ENCODE measurements at places on chromosomes 7 and 10.

GRCh38 chr10:130933008-130933390 lies 378.5 kb downstream of the TCERG1L start:
- DNase-seq: no peak

DNA sequence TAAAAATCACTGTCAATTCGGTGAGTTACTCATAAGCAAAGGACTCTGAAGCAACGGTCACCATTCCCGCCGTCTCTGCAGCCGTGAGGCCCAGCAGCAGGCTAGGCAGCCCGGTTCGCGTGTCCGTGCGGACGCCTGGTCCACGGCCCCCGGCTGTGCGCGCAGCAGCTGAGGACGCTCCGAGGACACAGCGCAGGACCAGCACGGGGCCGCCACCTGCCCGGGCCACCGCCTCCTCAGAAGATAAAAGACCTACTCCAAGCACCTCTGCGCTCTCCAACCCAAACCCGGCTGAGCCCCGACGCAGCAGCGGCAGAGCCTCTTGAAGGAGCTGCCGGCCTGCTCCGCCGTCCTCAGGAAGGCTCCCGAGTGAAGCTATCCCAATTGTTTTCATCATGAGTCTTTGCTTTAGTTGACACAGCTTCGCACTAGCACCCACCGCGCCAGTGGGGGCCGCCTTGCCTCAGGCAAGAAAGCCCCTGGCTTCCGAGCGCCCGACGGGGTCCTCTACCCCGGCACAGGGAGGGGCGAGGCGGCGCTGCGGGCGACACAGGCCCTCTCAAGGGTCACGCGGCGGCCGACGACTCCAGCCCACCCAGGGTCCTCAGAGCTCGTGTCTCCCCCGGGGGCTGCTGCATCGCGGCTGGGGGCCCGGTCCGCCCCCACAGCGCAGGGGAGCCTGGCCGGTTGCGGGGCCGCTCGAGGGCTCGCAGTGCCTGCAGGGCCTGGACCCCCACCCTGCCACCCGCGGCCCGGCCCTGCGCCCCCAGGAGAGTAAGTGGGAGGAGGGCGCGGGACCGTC lies 16.9 kb upstream of the GPR146 start:
- DNase-seq: peak; percentile 69

- DNase-seq: peak; percentile 83
Observed at GRCh38 chr10:92242910-92243671, 47.8 kb downstream of the CPEB3 start.

- peak; percentile 13 for DNase-seq
Observed at GRCh38 chr7:137243741-137244140, 99.8 kb downstream of the PTN start.

DNA sequence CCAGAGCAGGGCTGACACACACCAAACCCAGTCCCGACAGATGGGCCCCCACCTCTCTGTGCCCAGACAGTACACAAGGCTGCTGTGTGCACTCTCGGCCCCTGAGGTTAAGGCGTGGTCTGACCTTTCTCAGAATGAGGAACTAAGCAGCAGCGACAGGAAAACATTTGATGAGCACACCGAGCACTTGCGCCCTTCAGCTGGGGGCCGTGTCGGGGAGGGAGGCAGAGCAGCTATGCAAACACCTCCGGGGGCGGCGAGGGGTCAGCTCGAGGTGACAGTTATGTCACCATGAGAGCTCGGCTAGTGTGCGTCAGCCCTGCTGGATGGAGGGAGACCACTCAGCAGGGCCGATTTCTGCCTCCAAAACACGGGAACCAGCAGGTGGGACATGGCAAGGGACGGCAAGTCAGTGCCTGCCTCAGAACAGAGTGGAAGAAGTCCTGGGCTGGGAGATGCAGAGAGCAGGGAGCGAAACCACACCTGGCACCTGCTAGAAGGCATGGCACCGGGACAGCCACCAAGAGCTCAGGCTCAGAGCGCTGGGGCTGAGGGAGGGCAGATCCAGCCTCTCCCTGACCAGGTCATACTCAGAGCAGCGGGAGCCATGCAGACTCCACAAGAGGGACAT lies 57.4 kb downstream of the CHST15 start:
- no peak for DNase-seq

- DNase-seq: no peak
Observed at GRCh38 chr7:22351329-22351692, 5.6 kb downstream of the RAPGEF5 start.

DNA sequence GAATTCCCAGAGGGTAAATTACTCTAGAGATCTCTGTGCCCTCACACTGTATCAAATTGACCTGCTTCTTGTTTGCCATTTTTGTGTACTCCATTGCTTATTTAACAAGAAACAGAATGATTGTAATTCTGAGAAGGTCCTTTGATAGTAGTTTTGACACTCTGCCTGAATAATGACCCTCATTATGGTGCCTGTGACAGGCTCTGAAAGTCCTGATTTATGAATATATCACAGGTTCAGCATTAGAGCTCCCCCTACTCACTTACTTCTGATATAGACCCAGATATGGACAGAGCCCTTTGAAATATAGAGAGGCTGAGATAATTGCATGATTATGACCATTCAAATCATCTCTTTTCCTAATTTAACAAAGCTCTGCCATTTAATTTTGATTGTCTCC lies 465.2 kb downstream of the MDFIC start:
- no peak for DNase-seq

GRCh38 chr7:105136221-105136620 lies 122.2 kb downstream of the KMT2E start:
- peak; percentile 11 for DNase-seq

GRCh38 chr10:16116404-16117304 lies 256.3 kb upstream of the MINDY3 start:
- DNase-seq: peak; percentile 13

DNA sequence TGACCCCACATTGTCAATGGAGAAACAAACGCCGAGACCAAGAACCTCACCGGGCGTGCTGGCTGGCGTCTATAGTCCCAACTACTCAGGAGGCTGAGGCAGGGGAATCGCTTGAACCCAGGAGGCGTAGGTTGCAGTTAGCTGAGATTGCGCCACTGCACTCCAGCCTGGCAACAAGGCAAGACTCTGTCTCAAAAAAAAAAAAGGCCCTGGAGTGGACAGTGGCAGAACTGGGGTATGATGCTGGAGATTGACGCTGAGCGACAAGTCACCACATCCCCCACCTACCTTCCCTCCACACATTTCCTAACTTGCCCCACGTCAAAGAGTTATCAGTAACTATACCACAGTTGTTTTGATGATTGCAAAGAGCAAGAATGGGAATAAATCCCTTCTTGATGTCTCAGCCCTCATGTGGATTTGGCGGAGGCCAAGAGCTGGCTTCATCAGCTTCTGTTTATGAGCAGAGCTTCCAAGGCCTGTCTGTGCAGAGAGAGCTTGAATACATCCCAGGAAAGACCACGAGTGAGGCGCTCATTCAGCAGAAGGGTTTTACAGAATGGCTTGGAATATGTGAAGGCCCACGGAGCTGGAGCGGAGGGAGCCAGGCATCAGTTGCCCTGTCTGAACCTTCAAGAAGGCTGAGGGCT lies 28.0 kb upstream of the TNS3 start:
- peak; percentile 82 for DNase-seq

GRCh38 chr10:128000471-128001362 lies 93.8 kb downstream of the PTPRE start:
- DNase-seq: peak; percentile 78

GRCh38 chr7:131546126-131546525 lies 10.3 kb downstream of the PODXL start:
- DNase-seq: no peak

GRCh38 chr10:6337382-6337781 lies 134.7 kb downstream of the PFKFB3 start:
- no peak for DNase-seq

DNA sequence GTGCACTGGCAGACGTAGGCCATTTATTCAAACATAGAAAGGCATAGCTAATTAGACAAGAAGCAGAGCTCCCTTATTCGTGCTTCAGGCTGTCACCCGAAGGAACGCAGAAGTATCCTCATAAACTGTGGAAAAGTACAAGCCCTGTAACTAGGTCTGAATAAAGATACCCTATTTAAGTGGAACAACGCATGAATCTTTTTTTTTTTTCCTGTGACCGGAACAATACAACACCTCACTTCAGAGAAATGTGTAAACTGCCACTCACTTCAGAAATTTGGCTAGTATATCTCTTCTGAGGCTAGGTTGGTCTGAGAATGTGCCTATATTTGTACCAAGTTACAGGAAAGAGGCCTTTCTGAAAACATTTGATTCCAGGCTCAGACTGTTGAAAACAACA lies 8.0 kb upstream of the CSTF2T start:
- DNase-seq: peak; percentile 10

DNA sequence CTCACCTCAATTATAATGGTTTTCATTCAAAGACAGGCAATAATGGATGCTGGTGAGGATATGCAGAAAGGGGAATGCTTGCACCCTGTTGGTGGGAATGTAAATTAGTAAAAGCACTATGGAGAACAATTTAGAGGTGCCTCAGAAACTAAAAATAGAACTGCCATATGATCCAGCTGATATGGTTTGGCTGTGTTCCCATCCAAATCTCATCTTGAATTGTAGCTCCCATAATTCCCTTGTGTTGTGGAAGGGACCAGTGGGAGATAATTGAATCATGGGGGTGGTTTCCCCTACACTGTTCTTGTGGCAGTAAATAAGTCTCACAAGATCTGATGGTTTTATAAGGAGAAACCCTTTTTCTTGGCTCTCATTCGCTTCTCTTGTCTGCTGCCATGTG lies 87.7 kb downstream of the TES start:
- no peak for DNase-seq

DNA sequence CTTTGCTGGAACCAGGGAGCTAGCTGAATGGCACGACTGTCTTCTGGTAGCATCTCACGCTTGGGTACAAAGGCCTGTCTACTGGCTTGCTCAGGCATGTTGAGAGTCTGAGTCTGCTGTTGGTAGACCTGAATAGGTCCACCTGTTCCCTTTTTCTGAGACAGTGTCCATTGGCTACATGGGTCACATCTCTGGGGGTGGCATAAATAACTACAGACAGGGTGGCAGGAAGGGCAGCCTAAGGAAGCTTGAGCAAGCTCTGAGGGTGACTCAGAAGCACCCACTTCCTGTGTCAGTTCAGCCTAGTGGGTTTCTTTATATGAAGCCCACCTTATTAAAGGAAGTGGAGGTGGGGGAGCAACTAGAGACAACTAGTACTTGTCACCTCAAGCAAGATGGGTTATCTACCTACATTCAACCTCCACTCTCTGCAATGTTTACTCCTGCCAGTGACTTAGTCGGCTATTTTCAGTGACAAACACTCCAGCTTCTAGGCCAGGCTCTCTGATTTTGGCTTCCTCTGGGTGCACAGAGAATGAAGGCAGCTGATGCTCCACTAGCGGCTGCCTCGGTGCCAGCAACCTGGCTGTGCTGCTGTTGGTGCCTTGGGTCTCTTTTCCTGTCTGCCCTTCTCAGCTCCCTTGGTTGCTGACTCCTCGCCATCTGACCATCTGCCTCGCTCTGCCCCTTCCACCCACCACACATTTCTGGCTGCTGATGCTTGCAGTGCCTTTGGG lies 5.7 kb upstream of the ZYX start:
- DNase-seq: no peak

GRCh38 chr7:93185303-93186027 lies 37.3 kb upstream of the SAMD9L start:
- DNase-seq: no peak

- DNase-seq: peak; percentile 57
Observed at GRCh38 chr10:29757551-29758297, 123.0 kb upstream of the SVIL start.

DNA sequence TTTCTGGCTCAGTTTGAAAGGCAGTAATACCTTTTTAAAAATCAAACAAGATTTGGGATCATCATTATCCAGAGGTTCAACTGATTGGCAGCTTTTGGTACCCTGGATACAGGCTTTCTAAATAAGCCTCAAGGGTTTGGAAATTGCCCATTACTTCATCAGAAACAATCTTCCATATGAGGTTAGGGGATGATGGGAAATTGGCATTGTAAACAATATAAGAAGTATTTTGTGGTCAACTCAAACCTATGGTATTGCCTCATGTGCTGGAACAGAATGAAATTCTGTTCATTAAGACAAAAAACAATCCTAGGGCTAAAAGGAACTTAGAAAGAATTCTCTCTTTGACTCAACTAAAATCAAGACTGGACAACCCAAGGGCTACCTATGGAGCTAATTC lies 92.6 kb upstream of the HECTD2 start:
- no peak for DNase-seq

GRCh38 chr10:50563906-50564305 lies 59.9 kb downstream of the SGMS1 start:
- DNase-seq: no peak

- DNase-seq: no peak
Observed at GRCh38 chr10:43123361-43124093, 14.7 kb upstream of the CSGALNACT2 start.

GRCh38 chr10:2284071-2284470 lies 546.7 kb upstream of the ADARB2 start:
- DNase-seq: no peak

- DNase-seq: no peak
Observed at GRCh38 chr7:155829796-155830470, 17.7 kb upstream of the SHH start.

GRCh38 chr7:121385800-121386179 lies 10.3 kb downstream of the FAM3C start:
- peak; percentile 19 for DNase-seq

- peak; percentile 27 for DNase-seq
Observed at GRCh38 chr7:46230990-46231305, 309.9 kb upstream of the IGFBP3 start.

DNA sequence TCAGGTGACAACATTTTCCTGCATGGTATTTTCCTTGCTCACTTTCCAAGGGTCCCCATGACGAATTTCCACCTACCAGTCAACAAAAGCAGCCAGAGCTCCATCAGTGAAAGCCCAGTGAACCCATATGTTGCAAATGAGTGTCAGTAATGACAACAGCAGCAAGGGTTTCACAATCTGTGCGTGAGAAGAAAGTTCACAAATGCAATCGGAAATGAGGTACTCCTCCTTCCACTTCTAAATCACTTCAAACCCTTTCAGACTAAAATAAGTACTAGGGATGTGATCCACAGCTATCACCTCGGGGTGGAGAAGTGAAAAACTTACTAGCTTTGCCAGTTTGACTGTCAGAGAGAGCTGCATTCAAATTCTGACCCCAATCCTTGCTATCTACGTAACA lies 55.6 kb upstream of the BET1 start:
- DNase-seq: no peak

- no peak for DNase-seq
Observed at GRCh38 chr7:120170834-120171233, 102.1 kb upstream of the KCND2 start.

GRCh38 chr10:114070710-114071109 lies 27.0 kb downstream of the ADRB1 start:
- DNase-seq: no peak

GRCh38 chr7:157689269-157690057 lies 352.7 kb downstream of the DNAJB6 start:
- DNase-seq: peak; percentile 49
